ENCODE measurements at places on chromosomes 1 and 21. TPM values are rescaled to one million over a fixed set of nuclear protein-coding genes. Genes with fewer than 3 reads are reported as not detected.

DNA sequence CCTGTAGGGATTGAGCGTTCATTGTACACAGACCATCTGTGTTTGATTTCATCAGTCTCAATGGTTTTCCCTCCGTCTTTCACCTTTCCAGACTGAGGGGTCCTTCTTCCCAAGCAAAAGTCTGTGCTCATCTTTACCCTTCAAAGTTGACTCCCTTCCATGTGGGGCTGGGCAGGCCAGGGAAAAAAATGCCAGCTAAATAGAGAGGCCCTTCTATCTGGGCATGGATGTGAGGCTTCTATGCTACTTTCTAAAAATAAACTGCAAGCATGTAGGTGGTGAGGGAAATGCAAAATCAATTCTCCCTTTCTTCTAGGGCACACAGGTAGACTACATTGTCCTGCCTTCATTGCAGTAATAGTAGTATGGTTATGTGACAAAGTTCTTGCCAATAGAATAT is 46.7 kb upstream of the ITPKB start:
- no peak for DNase-seq

- no peak for DNase-seq
These were observed 72.7 kb upstream of the NBPF4 start for GRCh38 chr1:108316545-108316944.

- DNase-seq: peak; percentile 64
These were observed 343.4 kb downstream of the MATN1 start for GRCh38 chr1:30379684-30380624.

DNA sequence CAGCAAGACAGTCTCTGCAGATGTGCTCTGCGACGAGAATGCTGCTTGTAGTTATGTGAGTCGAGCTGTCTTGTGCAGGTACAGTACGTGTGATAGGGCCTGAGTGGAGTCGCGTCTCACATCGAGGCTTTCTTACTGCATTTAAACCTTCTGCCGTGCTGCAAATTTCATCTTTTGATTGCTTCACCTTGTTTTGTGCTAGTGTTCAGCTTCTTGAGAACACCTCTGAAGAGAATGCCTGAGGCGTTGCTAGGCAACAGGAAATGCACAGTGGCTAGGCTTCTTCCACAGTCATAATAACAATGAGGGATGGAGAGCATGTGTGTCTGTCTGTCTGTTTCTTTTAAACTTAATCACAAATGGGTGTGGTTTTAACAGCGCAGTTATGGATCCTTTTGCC is 52.9 kb downstream of the MRPS6 start:
- no peak for DNase-seq

GRCh38 chr1:3668585-3669300 is 16.4 kb downstream of the TP73 start:
- peak; percentile 29 for DNase-seq

DNA sequence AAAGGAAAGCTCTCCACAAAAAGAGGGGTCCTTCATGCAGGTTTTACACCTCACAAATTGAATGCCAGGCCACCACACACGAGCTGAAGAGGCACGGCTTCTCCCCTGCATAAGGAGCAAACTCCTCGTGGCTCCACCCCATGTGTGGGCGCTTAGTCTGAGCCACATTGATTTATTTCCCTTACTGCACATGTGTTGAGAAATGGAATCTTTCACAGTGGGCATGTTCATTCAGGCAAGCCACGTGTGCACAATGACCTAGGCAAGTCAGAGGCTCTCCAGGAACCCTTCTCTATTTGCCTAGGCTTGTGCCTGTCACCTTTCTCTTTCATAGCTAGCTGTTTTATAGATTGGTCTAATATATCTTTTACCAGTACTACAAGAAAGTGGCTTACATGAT is 120.5 kb downstream of the LTN1 start:
- DNase-seq: no peak

DNA sequence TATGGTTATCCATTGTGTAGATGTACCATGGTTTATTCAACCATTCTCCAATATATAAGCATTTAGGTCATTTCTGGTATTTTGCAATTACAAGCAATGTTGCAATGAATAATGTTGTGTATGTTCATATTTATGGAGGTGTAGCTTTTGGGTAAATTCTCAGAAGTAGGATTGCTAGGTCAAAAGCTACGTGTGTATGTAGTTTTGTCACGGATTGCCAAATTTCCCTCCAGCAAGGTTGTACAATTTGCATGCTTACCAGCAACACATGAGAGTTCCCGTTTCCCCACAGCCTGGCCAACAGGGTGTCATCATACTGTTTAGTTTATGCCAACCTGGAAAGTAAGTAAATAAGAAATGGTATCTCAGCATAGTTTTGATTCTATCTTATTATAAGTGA is 36.3 kb downstream of the IGSF5 start:
- no peak for DNase-seq

The GRHL3 gene
- 0.68 TPM for polyA plus RNA-seq

The TFF2 gene
- not detected for polyA plus RNA-seq

The RTCA gene
- polyA plus RNA-seq: 31.9 TPM

The DMBX1 gene
- polyA plus RNA-seq: not detected

The RPL5 gene
- polyA plus RNA-seq: 2,343 TPM

Data from hindlimb muscle (tissue), 1 donor.